NCI-H524 (cell line): ENCODE measurements at places on chromosomes 7 and 10.
A peak's percentile ranks its signal among the peaks of the same experiment; 100 is the strongest.

DNA sequence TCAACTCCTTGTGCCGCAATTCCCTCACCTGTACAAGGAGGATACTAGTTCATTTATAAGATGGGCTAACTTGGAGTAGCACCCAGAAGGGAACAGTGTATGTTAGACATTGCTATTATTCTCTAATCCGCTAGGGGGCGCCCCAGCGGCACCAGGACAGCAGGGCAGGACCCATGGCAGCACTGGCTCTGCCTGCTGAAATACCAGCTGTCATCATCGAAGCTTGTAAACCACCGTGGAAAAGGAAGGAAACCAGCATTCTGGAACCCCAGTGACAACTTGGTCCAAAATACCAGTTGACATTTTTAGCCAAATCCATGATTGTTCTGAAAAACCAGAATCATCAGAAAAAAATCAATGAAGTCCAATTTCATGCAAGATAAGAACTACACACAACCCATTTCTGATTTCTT lies 134.4 kb downstream of the ITGA8 start:
- peak; percentile 64 for DNase-seq

- DNase-seq, result peak; percentile 44
Measured at GRCh38 chr7:7653593-7654187, 13.1 kb downstream of the UMAD1 start.

- peak; percentile 71 for DNase-seq
Measured at GRCh38 chr7:42456267-42456666, 219.3 kb upstream of the GLI3 start.

DNA sequence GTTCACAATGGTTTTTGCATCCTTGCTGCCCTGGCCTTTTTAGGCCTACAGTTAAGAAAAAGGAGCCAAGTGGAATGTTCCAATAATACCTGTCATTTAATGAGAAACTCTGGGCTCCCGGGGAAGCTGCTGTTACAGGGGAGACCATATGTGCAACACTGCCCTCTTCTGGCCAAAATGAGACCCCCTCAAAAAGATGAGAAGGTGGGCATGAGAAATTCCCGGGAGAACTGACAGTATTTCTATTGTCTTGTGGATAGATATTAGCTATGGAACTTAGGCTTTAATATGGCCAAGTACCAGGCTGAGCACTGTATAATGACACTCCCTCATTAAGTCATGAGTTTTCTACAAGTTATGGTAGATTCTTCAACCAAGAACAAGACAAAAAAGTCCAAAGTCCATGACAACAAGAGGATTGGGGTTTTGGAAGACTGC lies 99.4 kb downstream of the CCDC3 start:
- DNase-seq, result peak; percentile 36

GRCh38 chr7:127437837-127438236 lies 45.3 kb upstream of the ZNF800 start:
- DNase-seq, result no peak

DNA sequence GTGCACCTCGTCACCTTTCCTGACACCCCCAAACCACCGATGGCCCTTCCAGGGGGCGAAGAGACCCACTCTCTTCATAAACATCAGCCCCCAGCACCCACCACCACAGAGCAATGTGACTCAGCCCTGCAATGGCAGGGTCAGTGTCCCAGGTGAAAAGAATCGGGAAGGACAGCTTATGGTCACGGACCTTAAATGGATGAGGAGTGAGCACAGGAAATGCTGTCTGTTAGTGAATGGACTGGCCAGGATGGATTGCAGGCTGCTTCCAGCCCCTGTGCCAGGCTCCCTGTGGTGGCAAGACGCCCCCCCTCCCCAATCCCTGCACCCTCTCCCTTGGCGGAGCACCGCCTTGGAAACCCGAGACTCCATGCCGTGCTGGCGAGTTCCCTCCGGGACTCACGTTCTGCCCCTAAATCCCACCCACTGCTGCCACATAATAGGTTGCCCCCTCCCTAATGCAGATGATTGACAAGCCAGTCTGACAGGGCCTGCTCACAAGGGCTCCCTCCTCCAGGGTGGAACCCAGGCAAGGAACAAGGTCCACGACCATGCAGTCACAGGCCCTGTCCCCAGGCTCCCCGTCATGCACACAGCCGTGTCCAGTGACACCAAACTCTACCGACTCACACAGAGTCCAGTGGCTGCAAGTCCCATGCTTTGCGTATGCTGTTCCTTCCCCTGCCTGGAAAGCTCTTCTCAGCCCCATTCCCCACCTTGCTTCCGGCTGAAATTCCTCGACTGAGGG lies 7.3 kb downstream of the ASB13 start:
- peak; percentile 7 for DNase-seq

- no peak for DNase-seq
Measured at GRCh38 chr10:98899018-98899417, 336.6 kb downstream of the HPSE2 start.

DNA sequence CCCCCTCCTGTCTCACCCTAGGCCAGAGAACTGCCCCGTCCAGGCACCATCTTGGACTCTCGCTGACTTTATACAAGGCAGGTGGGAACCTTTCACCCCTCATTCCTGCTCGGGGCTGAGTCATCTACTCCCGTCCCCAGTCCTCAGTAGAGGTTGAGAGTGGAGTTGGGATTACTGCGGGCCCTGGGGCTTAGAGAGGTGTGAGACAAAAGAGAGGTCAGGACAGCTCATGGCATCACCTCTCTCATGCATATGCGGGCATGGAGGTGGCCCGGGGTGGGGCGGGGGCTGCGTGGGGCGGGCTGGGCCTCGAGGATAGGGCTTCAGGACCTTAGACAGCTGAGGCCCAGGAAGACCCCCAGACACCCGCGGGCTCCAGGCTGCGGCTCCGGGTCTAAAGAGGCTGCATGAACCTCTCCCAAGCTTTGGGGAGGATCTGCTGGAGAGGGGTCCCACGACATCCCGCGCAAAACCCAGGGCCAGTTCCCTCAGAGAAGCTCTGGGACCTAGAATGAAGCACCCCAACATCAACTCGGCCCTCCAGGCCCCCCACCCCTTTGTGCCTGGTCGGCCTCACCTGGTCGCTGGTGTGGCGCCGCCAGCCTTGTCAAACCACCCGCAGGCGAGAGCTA lies 317 bp downstream of the PDZD7 start:
- DNase-seq, result no peak

- DNase-seq, result no peak
Measured at GRCh38 chr7:51101111-51101757, 215.4 kb downstream of the COBL start.

DNA sequence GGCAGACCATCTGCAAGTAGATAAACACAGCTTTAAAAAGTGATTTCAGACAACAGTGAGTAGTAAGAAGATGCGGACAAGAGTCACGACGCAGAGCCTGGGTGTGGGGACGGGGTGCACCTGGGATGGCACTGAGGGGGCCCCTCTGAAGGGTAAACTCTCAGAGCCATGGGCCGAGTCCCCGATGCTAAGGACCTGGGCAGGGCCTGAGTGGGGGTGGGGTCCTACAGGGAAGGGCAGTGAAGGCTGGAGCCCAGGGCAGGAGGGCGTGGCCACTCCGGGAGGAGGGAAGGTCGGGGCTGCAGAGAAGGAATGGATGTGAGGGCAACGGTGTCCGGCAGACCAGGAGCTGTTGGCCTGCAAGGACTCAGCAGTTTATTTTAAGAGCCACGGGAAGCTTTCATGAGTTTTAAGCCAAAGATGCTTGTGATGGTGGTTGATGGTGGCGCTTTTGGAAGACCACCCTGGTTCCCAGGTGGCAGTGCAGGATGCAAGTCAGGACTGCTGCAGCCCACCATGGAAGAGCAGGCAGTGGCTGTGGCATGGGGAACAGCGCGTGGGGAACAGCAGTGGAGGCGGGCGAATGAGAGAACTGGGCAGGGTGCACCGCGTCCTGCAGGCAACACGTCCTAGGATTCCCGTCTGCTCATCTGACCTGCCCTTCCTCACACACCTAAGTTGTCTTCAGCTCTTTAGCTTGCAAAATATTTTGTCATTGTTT lies 296.8 kb downstream of the DNAJB6 start:
- no peak for DNase-seq

DNA sequence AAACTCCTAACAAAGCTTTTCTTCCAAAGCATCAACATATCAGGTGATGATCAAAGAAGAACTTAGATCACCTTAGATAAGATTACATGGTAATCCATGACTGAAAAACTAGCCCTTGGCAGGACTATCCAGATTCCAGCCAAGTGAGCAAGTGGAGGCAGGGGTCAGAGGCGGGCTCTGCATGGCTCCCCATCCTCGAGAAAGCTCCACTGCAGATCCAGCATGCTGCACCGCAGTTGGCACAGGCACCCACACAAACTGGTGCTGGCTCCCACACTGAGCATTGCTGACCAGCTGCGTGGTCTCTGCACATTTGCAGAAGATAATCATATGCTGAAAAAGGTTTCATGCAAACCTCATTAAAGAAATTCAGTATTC lies 10.1 kb downstream of the PSAP start:
- no peak for DNase-seq

DNA sequence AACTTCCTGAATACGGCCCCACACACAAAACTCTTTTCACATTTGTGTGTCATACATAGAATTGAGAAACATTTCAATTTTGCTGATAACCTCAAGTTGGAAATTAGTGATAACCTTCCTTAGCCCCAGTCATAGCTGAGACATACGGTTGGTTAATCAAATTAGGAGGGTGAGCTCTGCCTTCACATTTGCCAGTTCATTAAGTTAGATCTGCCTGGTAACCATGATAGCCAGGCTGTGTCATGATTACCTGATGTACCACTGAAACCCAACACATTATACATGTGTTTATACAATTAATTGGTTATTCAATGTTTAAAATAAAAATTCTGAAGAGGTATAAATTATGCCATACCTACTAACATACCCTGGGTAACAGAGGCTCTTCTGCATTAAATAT lies 60.8 kb upstream of the RAB11FIP2 start:
- no peak for DNase-seq

- DNase-seq, result no peak
Measured at GRCh38 chr10:80447436-80448190, 6.5 kb upstream of the TSPAN14 start.

- DNase-seq, result no peak
Measured at GRCh38 chr10:89684604-89685003, 16.8 kb upstream of the KIF20B start.

DNA sequence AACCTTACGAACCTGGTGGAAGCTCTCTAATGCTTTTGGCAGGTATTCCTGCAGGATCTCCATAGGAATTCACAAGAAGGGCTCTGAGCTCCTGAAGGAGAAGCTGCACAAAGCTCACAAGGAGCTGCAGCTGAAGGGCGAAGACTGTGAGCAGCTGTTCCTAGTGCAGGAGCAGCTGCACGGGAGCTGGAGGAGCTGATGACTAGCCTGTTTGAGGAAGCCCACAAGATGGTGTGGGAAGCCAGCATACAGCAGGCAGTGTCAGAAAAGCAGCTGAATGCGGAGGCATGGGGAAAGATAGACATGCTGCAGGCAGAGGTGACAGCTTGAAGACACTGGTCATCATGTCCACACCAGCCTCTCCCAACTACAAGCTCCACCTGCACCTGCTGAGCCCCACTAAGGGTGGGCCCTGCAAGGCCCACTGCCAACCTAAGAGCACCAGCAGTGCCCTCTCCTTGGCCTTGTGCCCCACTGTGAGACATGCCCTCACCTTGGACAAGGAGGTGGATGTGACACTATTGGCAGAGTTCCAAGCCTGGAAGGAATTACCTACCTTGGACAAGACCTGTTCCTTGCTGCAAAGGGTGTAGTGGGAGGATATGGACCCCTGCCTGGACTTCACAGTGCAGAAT lies 250.6 kb downstream of the BBS9 start:
- no peak for DNase-seq

DNA sequence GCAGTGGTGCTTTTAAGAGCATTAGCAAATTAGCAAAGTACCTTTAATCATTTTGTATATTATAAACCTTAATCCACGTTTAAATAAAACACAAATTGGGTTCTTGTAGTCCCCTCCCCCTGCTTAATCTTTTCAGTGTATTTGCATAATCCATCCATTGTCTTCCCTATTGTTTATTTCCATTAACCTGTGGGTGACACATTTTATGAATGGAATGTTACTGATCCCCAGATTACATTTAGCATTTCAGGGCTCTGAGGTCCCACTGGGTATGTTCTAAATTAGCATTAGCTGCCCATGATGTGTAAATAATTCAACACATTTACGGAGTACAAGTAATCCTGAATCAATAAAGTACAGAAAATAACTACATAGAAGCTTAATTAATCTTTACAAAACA lies 138.4 kb upstream of the FEZF1 start:
- peak; percentile 7 for DNase-seq

DNA sequence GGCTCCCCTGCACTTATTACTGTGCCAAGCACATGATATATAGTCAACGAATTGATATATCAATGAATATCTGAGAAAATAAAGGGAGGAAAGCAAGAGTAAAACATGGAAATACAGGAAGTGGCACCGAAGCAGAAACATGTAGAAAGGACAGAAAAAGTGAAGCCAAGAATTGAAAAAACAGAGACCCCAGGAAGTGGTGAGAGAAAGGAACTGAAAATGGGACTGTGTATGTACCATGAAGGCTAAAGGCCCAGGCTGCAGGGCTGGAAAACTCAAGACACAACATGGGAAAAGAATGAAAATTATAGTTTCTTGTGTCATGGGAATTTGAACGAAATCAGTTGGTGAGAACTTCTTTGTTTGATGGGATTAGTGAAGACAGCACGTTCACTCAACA lies 60.6 kb downstream of the MAP3K8 start:
- DNase-seq, result no peak

GRCh38 chr10:51314481-51314880 lies 240.2 kb downstream of the PRKG1 start:
- DNase-seq, result no peak

DNA sequence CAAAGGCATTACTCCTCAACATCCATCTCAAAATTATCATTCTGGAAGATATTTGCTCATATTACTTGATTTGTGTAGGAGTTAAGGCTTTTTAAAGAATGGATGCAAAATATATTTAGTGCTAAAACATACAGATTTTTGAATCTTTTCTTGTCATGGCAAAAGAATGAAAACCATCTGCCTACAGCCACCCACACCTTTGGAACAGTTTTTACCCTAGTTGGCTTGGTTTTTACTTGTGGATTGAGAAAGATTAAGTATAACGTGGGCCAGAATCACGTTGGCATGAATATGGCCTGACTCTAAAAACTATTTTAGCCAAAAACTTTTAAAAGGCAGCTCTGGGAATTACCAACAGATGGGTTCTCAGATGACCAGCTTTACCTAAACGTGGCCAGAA lies 128.2 kb downstream of the SPAG6 start:
- no peak for DNase-seq

- no peak for DNase-seq
Measured at GRCh38 chr10:86964847-86965190, 3.5 kb upstream of the ADIRF start.

DNA sequence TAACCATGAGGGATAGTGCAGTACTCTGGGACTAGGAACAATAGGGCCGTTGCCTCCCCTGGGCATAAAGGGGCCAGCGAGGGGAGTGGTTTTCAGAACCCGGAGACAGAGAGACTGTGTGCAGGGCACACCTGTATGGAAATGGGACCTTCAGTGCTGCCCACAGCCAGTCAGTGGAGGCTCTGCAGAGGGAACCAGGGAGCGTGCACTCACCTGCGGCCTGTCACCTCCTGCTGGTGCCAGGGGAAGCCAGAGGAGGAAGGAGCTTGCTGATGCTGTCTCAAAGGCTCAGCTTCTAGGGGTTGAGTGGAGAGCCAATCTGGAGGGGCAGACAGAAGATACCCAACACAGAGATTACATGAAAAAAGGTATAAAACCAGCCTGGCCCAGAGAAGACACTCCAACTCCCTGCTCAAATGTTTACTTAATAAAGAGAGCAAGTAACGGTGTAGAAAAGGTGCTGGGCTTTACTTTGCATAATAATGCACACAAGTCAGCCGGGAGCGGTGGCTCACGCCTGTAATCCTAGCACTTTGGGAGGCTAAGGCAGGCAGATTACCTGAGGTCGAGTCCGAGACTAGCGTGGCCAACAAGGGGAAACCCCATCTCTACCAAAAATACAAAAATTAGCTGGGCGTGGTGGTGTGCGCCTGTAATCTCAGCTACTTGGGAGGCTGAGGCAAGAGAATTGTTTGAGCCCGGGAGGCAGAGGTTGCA lies 35.5 kb upstream of the WAPL start:
- no peak for DNase-seq
